ENCODE measurements at places on chromosomes 4 and X.

DNA sequence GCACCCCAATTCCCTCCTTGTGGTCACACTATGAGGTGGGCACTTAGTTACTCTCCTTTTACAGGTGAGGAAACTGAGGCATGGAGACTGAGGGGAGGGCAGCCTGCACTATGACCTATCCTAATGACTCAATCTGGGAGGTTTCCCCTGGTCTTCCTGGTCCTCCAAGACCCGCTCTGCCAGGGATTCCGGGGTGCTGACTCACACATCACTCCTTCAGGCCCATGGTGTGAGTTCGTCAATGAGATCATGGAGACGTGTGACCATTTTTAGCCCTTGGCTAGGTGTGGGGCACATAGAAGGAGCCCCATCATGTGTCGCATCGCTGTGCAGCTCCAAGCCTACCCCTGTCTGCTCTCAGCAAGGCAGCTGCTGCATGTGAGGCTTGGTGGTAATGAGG lies 32.4 kb upstream of the BCOR start:
- DNase-seq, result no peak

DNA sequence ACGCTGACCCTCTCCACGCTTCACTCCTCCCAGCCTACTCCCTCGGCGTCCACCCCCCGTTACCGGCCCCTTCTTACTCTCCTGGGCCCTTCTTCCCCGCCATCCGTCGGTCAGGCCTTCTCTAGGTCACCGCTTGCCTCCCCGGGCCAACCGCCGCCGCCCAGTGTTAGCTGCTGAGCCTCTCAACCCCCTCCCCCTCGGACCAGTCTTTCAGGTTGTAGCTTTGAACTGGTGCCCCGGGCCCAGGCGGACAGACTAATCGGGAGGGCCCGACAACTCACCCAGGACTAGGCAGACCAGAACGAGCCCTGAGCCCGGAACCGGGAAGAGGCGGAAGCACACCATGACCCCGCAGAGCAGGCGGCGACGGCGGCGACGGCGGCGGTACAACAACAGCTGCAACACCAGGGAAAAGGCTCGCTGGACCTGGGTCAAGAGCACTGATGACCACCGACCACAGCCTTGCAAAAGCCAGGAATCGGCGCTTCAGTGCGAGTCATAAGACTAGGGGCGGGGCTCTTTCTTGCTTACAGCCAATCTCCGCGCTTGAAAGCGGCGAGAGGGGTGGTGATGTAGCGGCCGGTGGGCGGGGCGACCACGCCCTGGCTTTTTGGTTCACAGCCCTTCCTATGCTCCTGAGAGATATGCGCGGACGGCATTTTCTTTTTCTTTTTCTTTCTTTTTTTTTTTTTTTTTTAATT lies at the start of gene LAMP2:
Gene LAMP2, minus strand, starts transcription at position 472 of the 701 bp plus-strand sequence. Its CDS starts 127 bp downstream, at position 345.
- DNase-seq, result peak; percentile 66

GRCh38 chr4:139581096-139581495 lies 25.1 kb upstream of the SETD7 start:
- no peak for DNase-seq

GRCh38 chr4:55475394-55476243 lies 71.1 kb downstream of the CLOCK start:
- DNase-seq, result no peak

DNA sequence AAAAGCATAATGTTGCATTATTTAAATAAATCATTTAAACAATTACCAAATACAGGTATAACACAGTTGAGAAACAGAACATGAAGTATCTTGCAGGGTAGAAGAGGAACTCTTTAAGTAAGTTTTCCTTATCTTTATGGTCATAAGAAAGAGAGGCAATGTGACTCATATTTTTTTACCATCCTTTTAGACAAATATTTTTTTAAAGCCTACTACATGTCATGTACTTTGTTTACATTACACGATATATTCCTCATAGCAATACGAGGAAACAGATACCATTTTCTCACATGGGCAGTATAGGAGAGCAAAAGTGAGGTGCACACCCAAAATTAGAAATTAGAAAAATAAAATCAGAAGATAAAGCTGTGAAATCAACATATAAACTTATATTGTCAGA lies 49.3 kb upstream of the EPHA5 start:
- DNase-seq, result no peak

- no peak for DNase-seq
Measured at GRCh38 chr4:128727658-128728057, 81.8 kb upstream of the JADE1 start.

GRCh38 chrX:111395149-111395548 lies 16.8 kb downstream of the DCX start:
- no peak for DNase-seq

DNA sequence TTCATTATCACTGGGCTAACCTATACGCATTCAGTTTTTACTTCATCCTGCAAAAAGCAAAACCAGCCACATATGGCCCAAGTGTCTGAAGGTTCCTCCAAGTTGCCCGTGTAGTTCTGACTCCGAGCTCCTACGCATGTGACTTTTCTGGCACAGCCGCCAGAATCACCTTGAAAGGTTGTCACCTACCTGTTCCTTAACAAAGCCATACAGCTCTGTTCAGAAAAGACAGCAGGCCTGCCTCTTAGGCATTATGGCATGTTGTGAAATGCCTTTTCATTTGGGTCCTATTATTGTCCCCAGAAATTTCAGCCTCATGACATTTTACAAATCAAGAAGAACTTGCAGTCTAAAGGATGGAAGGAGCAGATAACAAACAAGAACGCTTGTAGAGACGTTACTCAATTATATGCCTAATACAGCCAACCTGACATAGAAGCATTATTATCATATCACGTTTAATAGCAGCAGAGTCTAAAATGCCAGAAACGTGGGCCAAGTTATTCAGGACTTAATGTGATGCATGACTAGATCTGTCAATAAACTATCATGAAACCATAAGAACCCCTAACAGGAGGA lies 118.5 kb downstream of the RBM47 start:
- no peak for DNase-seq
